ENCODE measurements at places on chromosomes 13 and 19.

GRCh38 chr13:77874406-77874805, 44.2 kb downstream of the EDNRB start:
- DNase-seq = no peak

DNA sequence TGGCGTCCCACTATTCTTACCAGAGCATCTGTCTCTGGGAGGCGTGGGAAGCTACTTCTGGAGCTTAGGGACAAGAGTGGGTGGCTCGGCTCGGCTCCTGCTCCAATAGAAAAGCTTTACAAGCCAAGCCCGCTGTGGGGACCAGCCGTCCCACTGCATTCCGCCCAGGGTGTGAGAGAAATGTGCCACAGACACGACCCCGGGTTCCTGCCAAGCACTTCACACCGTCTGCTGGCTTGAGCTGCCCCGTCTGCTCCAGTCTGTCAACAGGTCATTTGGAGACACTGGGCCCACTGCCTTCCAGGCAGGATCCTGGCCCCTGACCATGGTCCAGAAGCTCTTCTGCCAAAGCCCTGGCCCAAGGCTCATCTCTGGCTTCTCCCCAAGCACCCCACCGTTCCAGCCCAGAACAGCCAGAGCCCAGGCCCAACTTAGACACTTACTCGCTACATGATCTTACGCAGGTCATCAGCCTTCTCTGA, 6.5 kb upstream of the FKRP start:
- DNase-seq = no peak

DNA sequence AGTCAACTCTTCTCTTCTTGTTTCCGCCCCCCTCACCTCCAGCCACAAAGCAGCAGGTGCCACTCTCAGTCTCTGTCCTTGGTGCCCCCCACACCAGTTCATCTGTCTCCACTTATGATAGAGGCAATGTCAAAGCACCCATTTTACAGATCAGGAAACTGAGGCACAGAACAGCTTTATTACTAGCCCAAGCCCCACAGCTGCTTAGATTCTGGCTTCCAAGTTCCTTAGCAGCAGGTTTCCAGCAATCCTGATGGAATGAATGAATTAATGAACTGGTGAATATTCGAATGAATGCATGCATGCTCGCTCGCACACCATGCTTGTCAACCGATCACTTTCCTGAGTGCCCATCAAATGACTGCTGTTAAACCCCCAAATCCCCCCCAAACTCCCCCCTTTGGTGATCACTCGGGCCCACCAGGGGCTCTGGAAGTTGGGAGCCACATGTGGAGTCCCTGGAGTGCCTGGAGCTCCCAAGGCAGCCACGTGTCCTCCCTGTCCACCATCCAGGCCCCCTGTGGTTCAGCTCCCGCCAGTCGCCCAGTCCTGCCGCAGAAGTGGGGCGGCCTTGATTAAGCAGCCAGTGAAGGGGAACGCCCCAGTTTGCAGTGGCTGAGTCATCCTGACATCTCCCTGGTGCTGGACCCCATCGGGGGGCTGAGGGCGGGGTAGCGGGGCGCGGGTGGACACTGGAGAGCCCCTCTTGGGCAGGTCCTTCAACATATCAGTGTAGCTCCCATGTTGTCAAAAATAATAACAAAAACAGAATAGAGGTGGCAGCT, 6.8 kb downstream of the PTPRS start:
- no peak for DNase-seq

DNA sequence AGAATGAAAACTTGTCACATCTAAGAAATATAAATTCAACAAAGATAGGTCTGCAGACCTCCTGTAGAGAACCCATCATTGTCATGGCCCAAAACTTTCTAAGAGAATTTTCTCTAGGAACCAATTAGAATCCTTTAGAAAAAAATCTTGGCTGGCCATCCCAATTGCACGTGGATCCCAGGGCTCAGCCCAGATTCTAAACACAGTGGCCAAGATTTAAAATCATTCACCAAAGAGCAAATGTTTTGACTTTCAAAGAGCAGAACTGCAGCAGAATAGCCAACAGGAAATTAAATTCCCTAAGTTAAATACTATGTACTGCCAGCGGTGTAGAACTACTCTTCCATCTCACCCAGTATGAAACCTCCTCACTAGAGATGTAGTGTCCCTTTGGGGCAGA, 21.3 kb downstream of the IPO5 start:
- no peak for DNase-seq

GRCh38 chr19:43812688-43813087, 10.4 kb upstream of the LYPD5 start:
- DNase-seq = no peak

GRCh38 chr19:19193926-19194325, 1.9 kb downstream of the RFXANK start:
- DNase-seq = no peak

- no peak for DNase-seq
Measured at GRCh38 chr19:15838351-15838750, 22.9 kb upstream of the OR10H1 start.

DNA sequence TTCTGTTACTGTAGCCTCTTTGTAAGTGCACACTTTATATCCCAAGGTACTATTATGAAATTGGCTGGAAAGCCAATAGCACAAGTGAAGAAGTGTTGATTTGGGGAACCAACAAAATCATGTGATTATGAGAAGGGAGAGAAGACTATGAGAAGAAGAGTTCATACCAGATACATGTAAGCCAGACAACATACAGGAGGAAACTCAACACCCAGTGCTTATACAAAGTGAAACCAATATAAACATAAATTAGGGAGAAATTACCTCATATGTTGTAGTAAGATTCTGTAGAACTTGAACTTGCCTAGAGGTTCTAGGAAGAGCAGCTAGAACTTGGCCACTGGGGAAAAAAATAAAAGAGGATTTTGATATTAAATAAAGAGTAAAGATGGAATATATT, 17.4 kb downstream of the CPB2 start:
- DNase-seq = no peak

- no peak for DNase-seq
Measured at GRCh38 chr13:28375250-28375930, 119.5 kb downstream of the FLT1 start.

- DNase-seq = no peak
Measured at GRCh38 chr13:31322026-31322425, 122.3 kb downstream of the B3GLCT start.

- peak; percentile 91 for DNase-seq
Measured at GRCh38 chr19:16088351-16089009, 12.2 kb downstream of the TPM4 start.

GRCh38 chr13:20544201-20544923, 18.7 kb upstream of the CRYL1 start:
- no peak for DNase-seq

GRCh38 chr13:90485436-90485835, 862.1 kb upstream of the MIR17HG start:
- DNase-seq = peak; percentile 44

- no peak for DNase-seq
Measured at GRCh38 chr13:49298416-49298815, 50.7 kb downstream of the CDADC1 start.

GRCh38 chr13:48680756-48681392, 27.1 kb downstream of the CYSLTR2 start:
- no peak for DNase-seq

DNA sequence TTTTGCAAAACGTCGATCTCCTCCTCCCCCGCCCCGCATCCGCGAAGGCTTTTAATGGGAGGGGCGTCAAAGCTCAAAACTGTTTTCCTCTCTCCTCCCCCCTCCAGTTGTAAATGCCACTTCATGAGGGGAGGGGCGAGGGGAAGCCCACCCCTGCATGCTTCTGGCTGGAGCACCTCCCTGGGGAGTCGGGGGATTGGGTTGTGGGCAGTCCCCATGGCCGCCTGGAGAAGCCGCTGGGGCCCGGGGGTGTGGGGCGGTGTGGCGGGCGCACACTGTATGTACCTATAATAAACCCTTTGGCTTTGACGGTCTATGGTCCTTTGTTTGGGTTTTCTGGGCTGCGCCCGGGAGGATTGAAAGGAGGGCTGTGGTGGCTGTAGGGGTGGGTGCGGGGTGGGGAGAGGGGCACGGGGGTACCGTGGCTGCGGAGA, 505 bp upstream of the SHKBP1 start:
- no peak for DNase-seq

DNA sequence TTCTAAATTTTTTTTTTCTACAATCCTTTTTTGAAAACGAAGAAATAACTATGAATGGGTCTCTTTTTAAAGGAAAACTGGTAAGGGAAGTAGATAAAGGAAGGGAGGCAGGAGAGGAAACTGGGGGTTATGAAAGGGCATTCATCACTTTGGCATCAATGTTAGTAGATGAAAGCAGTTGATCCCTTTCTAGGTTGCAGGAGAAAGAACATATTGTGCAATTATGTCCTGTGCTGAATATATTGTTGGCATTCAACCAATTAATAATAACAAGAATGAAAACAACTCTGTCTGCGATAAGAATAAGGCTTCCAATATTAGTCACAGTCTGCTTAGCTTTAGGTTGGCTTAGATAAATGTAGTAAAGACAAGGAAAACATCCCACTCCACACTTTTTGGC, 796.8 kb upstream of the KLHL1 start:
- no peak for DNase-seq

GRCh38 chr13:41791056-41791455, 169.9 kb downstream of the VWA8 start:
- no peak for DNase-seq

GRCh38 chr19:56217039-56217949, 15.2 kb downstream of the ZSCAN5C start:
- no peak for DNase-seq

DNA sequence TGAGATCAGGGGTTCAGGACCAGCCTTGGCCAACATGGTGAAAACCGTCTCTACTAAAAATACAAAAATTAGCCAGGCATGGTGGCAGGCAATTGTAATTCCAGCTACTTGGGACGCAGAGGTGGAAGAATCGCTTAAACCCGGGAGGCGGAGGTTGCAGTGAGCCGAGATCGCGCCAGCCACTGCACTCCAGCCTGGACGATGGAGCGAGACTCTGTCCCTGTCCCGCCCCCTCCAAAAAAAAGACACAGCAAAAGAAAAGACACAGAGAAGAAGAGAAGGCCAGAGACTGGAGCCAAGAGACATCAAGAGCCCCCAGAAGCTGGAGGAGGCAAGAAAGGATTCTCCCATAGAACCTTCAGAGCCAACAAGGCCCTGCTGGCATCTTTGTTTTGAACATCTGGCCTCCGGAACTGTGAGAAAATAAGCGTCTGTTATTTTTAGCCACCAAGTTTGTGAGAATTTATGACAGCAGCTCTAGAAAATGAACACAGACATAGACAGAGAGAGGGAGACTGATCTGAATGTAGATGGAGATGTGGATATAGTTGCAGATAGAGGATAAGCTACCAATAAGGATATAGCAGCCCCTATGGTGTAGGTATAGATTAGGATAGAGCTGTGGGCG, 25.7 kb upstream of the PNMA8B start:
- DNase-seq = no peak

- no peak for DNase-seq
Measured at GRCh38 chr13:26529441-26529840, 28.0 kb upstream of the WASF3 start.

GRCh38 chr13:76349700-76350099, 536.5 kb downstream of the KCTD12 start:
- peak; percentile 41 for DNase-seq

DNA sequence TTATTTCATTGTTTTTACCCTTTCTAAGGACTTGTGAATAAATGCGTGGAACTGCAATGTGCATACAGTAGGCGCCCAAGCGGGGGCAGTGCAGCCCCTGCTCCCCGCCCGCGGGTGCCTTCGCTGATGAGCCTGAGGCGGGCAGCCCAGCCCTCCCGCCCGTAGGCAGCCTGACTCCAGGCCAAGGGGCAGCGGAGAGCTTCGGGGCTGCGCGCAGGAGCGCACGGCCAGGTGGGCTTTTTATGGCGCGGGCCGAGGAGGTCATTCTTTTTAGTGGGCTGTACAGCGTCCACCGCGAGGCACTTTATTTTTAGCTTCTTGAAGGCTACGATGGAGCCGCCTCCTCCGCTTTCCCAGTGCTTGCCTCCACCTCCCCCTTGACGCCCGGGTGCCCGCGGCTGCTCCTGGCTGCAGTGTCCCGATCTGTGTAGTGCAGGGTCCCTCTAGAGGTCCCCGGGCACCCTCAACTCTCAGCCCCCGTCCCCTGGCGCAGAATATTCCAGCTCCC, 60.5 kb downstream of the CCNE1 start:
- DNase-seq = no peak

GRCh38 chr13:20127262-20127561, 33.6 kb downstream of the GJA3 start:
- DNase-seq = no peak

GRCh38 chr19:5867201-5868136, 2.9 kb downstream of the FUT5 start:
- no peak for DNase-seq

GRCh38 chr13:75052616-75053015, 429.4 kb downstream of the TBC1D4 start:
- DNase-seq = no peak

- no peak for DNase-seq
Measured at GRCh38 chr19:15223649-15224361, 8.4 kb downstream of the EPHX3 start.

DNA sequence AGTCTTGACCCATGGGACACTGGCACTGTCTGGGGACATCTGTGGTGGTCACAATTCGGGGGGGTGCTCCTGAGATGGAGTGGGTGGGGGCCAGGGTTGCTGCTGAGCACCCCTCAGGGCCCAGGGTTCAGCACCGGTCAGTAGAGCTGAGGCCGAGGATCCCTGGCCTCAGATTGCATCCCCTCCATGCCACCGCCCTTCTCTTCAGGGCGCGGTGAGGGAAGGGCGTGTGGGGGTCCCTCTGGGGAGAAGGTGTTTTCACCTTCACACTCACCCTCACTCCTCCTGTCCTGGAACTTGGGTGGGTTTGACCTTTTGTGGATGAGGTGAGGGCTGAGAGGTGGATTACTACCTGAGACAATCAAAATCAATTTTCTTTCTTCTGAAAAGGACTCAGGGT, 13.5 kb downstream of the GNA11 start:
- DNase-seq = no peak

DNA sequence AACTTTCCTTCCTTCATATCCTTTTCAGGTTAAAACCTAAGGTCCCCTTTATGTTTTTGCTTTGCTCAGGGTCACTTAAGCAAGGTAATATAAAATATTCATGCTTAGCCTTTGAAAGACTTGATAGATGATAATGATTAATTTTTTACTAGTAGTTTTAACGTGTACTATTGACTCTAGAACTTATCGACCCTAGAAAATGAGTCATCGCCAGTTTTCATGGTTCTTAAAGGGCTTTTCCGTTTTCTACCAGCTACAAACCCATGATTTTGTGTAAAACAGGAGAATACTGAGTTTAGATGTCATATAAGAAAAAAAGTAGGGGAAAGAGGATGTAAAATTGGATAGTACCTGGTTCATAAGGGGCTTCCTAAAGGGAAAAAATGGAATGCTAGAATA, 75.7 kb downstream of the DHRS12 start:
- no peak for DNase-seq

- no peak for DNase-seq
Measured at GRCh38 chr13:80477661-80478443, 136.9 kb upstream of the SPRY2 start.

- no peak for DNase-seq
Measured at GRCh38 chr19:34961775-34962686, 2.0 kb downstream of the ZNF792 start.

- DNase-seq = no peak
Measured at GRCh38 chr13:46101484-46102254, 3.2 kb downstream of the CPB2 start.

Measured in NCI-H226 (cell line).